Astrocyte (in vitro differentiated cells and primary cell): ENCODE measurements at places on chromosomes 13 and 19. TPM values are rescaled to one million over a fixed set of nuclear protein-coding genes. Genes with fewer than 3 reads are reported as not detected.

The DLL3 gene
- total RNA-seq: 0.84 and 0.89 TPM in 2 replicates

The FBL gene
- total RNA-seq: 109 and 135 TPM in 2 replicates

DNA sequence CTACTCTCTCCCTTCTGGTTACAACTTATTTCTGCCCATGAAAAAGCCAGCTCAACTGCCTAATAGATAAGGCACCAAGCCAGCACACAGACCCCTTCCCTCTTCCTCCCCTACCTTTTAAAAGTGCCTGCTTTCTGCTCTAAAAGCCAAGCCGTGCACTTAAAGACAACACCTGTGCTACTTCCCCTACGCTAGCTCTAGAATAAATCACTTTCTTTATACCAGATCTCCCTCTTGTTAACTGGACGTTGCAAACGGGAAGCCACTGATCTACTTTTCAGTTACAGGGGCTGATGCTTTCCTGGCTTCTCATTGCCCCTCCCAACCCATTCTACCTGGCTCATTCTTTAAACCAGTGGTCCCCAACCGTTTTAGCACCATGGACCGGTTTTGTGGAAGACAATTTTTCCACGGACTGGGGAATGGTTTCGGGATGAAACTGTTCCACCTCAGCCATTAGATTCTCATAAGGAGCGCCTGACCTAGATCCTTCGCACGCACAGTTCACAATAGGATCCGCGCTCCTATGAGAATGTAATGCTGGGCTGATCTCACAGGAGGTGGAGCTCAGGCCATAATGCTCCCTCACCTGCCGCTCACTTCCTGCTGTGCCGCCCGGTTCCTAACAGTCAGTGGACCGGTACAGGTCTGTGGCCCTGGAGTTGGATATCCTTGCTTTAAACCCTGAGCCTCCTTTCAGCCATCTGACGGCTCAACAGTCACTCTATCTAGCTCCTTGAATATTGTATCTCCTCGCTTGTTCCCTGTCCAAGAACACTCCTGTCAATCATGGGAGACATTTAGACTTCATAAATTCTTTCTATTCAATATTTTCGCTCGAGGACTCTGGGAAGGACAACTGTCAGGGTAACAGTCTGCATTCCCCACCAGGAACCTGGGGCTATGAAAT is 841 bp upstream of the ZNF223 start:
- H3K36me3 ChIP-seq: no peaks in the 10 kb centered on the region
- DNase-seq: no peak
- no peak overlapping the region for H3K27ac ChIP-seq
- peaks cover 12% of the 10 kb centered on the region for H3K4me1 ChIP-seq

GRCh38 chr13:99339230-99339721 is 32.1 kb upstream of the GPR183 start:
- DNase-seq: no peak
- H3K27ac ChIP-seq: no peak overlapping the region
- no peaks in the 10 kb centered on the region for H3K4me1 ChIP-seq

- no peak overlapping the region for H3K4me3 ChIP-seq
- no peaks in the 10 kb centered on the region for H3K4me1 ChIP-seq
- no peak overlapping the region for H3K27ac ChIP-seq
Measured at GRCh38 chr13:94459116-94459515, 20.4 kb downstream of the DCT start.
